AG08396 (cell line): ENCODE measurements at places on chromosomes 4 and X.

DNA sequence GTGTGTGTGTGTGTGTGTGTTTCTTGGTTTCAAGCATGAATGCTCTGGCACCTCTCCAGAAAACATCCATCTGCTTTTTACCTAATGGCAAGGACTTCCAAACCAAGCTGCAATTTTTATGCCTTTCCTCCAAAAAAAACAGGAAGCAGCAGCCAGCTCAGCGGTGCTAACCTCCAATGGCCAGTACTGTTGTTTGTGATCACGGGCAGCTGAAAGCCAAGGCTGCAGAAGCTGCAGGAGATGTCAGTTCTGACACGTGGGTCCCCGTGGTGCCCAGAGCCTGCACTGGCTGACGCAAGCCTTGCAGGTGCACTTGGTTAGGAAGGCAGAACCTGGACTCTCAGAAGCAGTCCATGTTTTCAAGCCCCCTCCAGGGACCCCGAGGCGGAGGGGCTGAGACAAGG lies 313.6 kb upstream of the DDX53 start:
- DNase-seq = no peak

DNA sequence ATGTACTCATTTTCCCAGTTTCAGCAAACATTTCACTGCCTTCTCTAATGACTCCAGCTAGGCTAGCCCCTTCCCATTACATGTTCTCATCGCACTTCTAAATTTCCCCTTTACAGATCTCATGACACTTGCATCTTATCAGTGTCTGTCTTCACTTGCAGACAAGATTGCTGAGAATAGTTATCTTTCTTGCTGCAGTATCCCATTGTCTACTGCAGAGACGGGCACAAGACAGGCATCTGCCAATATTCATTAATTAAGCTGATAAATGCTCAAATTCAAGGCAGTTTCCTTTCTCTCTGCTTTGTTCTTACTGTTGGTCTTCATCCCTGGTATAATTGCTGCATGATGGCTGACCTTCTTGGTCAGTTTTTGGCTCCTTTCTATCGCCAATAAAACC lies 175.9 kb downstream of the ANTXR2 start:
- no peak for DNase-seq

- DNase-seq = peak; percentile 1
These were observed 131.3 kb downstream of the PJA1 start for GRCh38 chrX:69033936-69034335.

- no peak for DNase-seq
These were observed 508.2 kb upstream of the FAM241A start for GRCh38 chr4:111636961-111637585.

DNA sequence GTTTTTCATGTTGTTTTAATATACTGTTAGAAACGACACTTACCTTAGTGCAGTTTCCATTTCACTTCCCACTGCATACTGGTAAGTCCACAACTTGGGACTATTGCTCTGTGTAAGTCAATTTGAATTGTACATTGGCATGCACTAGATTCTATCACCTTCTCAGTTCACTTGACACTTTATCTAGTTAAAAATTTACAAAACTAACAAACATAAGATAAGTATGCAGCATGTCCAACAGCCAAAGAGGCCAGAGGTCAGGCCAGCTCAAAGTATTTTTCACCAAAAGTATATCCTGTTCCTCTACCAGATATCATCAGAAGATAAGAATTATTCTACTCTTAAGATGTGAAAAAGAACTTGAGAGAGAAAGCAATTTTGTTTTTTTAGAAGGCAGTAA lies 75.9 kb downstream of the QRFPR start:
- no peak for DNase-seq

DNA sequence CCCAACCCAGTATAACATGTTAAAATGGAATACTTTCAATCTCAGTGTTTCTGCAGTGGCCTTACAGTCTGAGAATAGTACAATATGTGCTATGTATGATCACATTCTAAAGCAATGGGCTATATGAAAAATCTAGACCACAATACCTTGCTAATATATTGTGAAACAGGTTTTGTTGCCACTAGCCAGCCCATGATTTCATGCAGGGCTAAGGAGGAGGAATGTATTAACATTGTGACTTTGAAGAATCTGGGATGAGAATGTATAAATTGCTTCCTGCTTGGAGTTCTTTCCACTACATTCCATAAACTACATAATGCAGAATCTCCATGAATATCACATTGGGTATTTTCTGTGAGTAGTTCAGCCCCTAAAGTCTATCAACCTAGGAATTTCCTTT lies 935.4 kb upstream of the GRIA3 start:
- no peak for DNase-seq

- no peak for DNase-seq
These were observed 26.0 kb upstream of the AWAT1 start for GRCh38 chrX:70208479-70208878.

- no peak for DNase-seq
These were observed 14.4 kb upstream of the SEPSECS start for GRCh38 chr4:25174674-25175073.
